ENCODE measurements at places on chromosomes 2 and 18. TPM values are rescaled to one million over a fixed set of nuclear protein-coding genes. Genes with fewer than 3 reads are reported as not detected.

SNORC gene
- total RNA-seq: 0.55 TPM

GALNT3 gene
- 6.8 TPM for total RNA-seq

RAX gene
- total RNA-seq: 111 TPM

PSD4 gene
- 20.5 TPM for total RNA-seq

INHBB gene
- total RNA-seq: 25.7 TPM

REG1B gene
- not detected for total RNA-seq

IL1R1 gene
- 19.4 TPM for total RNA-seq

PSMA8 gene
- total RNA-seq: not detected

RNF152 gene
- total RNA-seq: 49.1 TPM

TCF23 gene
- 0.11 TPM for total RNA-seq

CTAGE1 gene
- total RNA-seq: not detected

RAB6C gene
- total RNA-seq: 0.44 TPM

CYP27A1 gene
- total RNA-seq: 30.0 TPM

KIF3C gene
- 30.7 TPM for total RNA-seq

CKAP2L gene
- 8.0 TPM for total RNA-seq

SP5 gene
- 0.77 TPM for total RNA-seq

NT5DC4 gene
- total RNA-seq: 0.22 TPM

UGT1A10 gene
- not detected for total RNA-seq

MTERF4 gene
- 111 TPM for total RNA-seq

SPP2 gene
- total RNA-seq: not detected

LYPD6 gene
- total RNA-seq: 18.4 TPM

SPATA3 gene
- total RNA-seq: not detected

G6PC2 gene
- total RNA-seq: 4.2 TPM

CREG2 gene
- 2.8 TPM for total RNA-seq

NDUFB3 gene
- total RNA-seq: 37.2 TPM

ERCC3 gene
- 78.1 TPM for total RNA-seq

MOGAT1 gene
- not detected for total RNA-seq

LRP1B gene
- 9.5 TPM for total RNA-seq

KCNF1 gene
- 6.8 TPM for total RNA-seq

LTBP1 gene
- total RNA-seq: 132 TPM

NMUR1 gene
- 2.1 TPM for total RNA-seq

PPP4R1 gene
- 177 TPM for total RNA-seq

HRH4 gene
- total RNA-seq: not detected

RNU2-63P gene
- total RNA-seq: not detected

CENPA gene
- 2.4 TPM for total RNA-seq

L3MBTL4 gene
- total RNA-seq: 10.8 TPM

TEX44 gene
- not detected for total RNA-seq

LBX2 gene
- not detected for total RNA-seq

CPLX4 gene
- total RNA-seq: 46.1 TPM

C2orf80 gene
- not detected for total RNA-seq

C2orf15 gene
- 3.6 TPM for total RNA-seq

KLHL14 gene
- total RNA-seq: 15.2 TPM

LIMS3 gene
- 3.5 TPM for total RNA-seq

UGT1A8 gene
- not detected for total RNA-seq

SNED1 gene
- total RNA-seq: 16.0 TPM

KCNJ13 gene
- total RNA-seq: 8.2 TPM

FHL2 gene
- 46.5 TPM for total RNA-seq

DQX1 gene
- total RNA-seq: 0.55 TPM

IL1F10 gene
- not detected for total RNA-seq

ERFE gene
- total RNA-seq: 1.4 TPM

EXOC6B gene
- total RNA-seq: 69.8 TPM

ANKRD29 gene
- total RNA-seq: 6.7 TPM

CRACDL gene
- total RNA-seq: 4.6 TPM
